ENCODE measurements at places on chromosomes 7 and 10.
A peak's percentile ranks its signal among the peaks of the same experiment; 100 is the strongest.

DNA sequence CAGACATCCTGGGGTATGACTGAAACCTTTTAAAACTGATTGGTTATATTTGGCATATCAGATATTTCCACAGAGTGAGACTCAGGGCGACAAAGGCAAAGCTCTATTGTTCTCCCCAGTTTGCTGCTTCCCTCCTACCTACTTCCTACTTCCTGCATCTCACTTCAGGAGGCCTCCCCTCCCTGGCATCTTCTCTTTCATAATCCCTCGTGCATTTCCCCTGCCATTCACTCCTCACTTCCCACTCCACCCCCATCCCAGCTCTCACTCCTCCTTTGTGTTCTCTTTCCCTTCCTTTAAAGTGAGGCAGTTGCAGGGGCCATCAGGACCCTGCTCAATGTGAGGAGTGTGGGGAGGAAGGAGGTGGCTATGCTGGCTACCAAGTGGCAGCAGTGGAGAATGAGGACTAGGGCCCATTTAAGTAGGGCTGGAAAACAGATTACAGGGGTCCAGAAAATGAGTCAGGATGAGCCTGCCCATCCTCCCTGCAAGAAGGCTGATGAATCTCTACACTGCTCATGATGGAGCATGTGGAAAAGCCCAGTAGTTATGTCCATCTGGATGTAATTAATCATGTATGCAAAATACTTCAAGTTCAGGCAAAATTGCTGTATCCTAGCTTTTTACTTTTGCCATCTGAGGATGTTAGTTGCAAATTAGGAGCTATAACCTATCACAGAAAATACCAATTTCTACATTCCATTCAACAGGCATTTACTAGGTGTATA is 311.8 kb upstream of the IMMP2L start:
- DNase-seq: no peak

- DNase-seq: peak; percentile 42
These were observed 164.9 kb upstream of the RNF32 start for GRCh38 chr7:156475666-156476065.

DNA sequence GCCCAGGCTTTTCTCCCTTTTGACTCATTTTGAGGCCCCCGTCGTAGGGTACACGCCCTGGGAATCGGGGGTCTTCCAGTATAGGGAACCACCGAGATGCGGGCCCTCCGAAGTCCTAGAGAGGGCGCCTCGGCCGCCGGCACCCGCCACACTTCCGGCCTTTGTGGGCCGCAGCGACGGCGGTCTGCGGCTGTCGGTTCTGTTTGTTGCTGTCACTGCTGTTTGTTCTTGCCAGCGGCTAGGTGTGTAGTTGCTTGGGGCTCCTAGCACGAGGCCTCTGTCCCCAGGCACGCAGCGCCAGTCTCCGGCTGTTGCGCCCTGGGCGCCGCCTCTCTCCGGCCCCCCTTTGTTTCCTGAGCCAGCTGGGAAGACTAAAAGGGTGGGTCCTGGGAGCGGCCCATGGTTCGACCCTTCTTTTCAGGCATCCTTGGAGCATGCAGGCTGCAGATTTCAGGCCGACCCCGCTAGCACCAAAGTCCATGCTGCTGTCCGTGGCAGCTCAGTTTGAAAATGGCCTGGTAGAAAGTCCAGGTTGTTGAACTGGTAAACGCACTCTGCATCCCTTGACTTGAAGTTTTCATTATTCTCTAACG is 17.8 kb upstream of the ZKSCAN1 start:
- no peak for DNase-seq

DNA sequence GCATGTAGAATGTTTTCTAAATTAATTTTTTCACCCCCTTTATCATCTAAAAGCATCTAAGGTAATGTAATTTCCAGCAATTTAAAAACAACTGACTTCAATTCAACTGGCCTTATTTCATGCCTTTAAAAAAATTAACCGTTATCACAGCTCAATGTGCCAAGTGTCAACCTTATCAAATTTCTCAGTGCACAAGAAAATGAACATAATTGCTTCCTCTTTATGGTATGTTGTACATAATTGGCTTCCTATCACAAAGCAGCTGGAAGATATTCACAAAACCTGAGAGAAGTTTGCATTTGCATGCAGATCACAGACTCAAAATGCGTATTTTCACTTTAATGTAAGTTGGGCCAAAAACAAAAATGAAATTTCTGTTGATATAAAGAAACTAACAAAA is 966.4 kb downstream of the GRM8 start:
- DNase-seq: no peak

- no peak for DNase-seq
These were observed 5.5 kb upstream of the VGF start for GRCh38 chr7:101170617-101171441.

DNA sequence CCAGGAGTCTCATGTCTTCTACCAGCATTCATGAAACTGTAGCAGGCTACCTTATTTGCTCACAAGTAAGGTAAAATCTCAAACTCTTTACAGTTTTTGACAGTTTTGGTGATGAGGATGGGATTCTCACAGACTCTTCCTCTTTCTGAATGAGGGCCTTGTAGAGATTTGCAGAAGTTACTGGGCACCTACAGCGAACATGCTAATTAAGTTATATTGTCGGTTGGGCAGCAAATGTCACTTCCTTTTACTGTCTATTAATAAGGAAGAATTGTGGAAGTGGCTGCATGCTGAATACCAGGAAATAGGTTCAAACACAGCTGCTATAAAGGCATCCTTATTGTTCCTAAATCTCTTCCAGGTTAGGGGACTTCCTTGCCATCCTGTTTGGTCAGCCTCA is 189.6 kb downstream of the DNAJC1 start:
- DNase-seq: peak; percentile 48

DNA sequence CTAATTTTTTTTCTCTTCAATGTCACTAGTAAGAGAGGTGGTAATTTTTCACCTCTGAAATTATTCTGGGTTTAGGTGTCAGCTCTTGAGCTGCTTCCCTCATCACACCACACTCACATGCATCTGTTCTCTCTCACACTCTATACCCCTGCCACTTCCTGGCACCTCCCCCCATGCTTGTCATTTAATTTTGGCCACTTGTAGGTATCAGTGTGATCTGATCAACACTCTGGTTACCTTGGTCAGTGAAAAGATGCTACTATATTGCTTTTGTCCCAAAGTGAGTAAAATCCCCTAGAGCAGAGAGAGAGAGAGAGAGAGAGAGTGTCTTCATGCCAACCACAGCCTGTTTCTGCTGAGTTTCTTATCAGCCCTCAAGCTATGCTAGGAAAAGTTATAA is 42.5 kb downstream of the STK17A start:
- no peak for DNase-seq

DNA sequence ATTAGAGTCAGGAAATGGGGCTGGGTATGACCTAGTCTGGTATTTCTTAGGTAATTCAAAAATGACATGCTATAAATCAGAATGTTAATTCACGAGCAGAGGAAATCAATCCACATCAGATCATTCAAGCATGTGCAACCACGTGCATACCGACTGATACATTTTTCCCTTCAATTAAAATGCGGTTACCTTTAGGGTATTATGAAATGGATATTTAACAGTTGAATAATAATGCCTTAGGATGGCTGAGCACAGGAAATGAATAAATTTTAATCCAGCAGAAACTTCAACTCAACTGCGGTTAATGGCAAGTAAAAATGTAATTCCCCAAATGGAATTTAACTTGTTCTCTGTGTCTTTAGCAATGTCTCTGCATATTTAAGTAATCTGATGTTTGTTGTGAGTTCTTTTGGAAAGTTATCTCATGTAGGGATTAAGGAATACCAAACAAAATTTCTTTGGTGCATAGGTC is 9.2 kb downstream of the CPA2 start:
- no peak for DNase-seq

- DNase-seq: peak; percentile 82
These were observed at the start of gene VOPP1 for GRCh38 chr7:55572378-55573233. Gene VOPP1 (minus strand): TSS chr7:55572502. CDS start chr7:55572324, 178 bp downstream.

DNA sequence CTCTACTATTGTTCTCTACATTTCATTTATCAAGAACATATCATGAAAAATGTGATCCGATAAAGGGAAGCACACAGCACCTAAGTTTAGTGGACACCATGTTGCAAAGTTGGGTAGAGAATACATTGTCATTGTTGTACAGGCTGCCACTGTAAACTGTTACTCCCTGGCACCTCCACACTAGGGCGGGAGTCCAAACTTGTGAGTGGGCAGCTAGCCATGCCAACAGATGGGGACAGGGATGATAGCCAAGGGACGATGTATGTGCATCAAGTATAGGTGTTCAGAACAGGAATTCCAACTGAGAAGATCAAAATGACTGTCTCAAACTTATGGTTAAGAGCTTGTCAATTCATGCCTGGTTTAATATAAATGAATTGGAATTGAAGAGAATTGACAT is 31.1 kb upstream of the COMMD3 start:
- no peak for DNase-seq

- DNase-seq: no peak
These were observed 32.1 kb downstream of the HIF1AN start for GRCh38 chr10:100567826-100568225.

DNA sequence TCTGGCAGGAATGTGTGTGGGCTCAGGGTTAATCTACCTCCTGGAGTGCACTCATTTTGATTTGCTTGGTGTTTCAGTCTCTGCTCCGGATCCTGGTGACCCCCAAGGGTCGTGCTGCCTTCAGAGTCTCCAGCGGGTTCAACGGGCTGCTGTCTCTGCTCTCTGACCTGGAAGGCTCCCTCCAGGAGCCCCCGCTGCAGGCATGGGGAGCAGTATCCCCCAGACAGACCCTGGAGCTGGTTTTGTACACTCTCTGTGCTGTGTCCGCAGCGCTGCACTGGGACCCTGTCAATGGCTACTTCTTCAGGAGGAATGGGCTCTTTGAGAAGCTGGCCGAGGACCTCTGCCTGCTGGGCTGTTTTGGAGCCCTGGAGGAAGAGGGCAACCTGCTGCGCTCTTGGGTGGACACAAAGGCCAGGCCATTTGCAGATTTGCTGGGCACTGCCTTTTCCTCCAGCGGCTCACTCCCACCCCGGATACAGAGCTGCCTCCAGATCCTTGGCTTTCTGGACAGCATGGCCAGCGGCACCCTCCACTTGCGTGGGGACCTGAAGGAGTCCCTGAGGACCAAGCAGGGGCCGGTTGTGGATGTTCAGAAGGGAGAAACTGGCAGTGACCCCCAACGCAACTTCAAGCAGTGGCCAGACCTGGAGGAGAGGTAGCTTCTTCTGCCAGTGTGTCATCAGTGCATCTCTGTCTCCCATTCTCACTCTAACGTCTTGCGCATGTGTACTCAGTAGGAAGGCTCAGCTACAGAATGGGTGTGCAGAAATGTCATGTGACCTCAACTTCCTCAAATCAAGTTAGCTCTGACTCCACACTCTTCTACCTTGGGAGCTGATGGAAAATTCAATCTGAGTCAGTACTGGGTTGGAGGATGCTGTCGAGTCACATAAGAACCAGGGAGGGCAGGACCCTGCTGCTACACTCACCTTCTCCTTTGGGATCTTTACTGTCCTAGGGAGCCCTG is 58.5 kb downstream of the WDFY4 start:
- peak; percentile 46 for DNase-seq

GRCh38 chr10:106682175-106682574 is 482.3 kb downstream of the SORCS1 start:
- DNase-seq: no peak

DNA sequence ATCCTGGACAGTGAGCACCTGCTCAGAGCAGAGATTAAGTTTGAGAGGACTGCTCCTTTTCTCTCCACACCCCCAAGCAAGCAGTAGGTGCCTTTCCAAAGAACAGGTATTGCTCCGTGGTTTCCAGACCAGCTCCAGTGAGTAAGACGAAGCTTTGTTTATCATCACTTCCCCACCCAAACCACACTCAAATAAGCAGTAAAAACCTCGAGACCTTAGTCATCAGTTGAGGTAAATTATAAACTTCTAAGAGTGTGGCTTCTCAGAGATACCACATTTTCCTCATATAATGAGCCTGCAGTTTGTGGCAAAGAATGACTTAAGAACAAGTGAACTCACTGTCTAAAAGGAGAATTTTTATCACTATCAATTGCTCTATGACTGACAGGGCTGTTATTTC is 50.0 kb upstream of the GRB10 start:
- peak; percentile 61 for DNase-seq

GRCh38 chr7:32119790-32120196 is 49.6 kb upstream of the PDE1C start:
- no peak for DNase-seq

GRCh38 chr7:112160771-112161150 is 45.4 kb downstream of the DOCK4 start:
- no peak for DNase-seq

DNA sequence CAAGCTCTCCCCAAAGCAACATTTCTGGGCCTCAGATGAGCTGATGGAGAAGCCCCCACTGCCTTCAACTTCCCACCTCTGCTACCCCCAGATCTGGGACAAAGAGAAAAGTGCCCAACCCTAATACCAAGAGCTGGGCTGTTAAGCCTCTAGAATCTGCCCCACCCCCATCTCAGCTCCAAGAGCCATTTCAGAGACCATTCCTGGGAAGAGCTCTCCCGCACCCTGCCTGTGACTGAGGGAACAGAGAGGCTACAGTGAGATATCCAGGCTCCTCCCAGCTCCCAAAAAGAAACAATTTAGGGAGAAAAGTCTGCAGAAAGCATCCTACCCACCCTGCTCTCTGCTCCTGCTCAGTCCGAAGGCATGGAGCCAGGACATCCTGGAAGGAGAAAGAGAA is 2.5 kb upstream of the KCNH2 start:
- DNase-seq: no peak

- DNase-seq: peak; percentile 32
These were observed 751 bp downstream of the PAX2 start for GRCh38 chr10:100745882-100746783.

GRCh38 chr7:127704211-127704610 is 52.2 kb downstream of the SND1 start:
- DNase-seq: no peak

- DNase-seq: no peak
These were observed 174.2 kb upstream of the ZNF32 start for GRCh38 chr10:43822631-43823580.

DNA sequence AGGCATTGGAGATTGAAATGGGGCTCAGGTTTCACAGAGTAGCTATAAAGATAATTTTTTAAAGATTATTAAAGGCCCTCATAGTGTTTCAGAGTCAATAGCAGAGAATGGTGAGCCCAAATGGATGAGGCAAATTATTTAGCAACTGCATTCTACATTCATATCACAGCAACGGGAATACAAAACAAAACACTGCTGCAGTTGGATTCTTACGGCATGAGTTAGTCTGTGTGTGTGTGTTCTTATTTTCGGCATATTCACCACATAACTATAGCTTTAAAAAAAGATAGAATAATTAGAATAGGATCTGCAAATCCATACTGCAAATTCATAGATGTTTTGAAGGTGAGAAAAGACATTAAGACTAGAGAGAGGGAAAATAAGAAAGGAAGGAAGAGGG is 66.0 kb downstream of the SUGCT start:
- DNase-seq: no peak

GRCh38 chr7:17524746-17525145 is 226.3 kb downstream of the AHR start:
- no peak for DNase-seq
